ENCODE measurements at places on chromosomes 4 and X. TPM values are rescaled to one million over a fixed set of nuclear protein-coding genes. Genes with fewer than 3 reads are reported as not detected.

MTTP gene
- not detected for total RNA-seq

DGKK gene
- not detected for total RNA-seq

CCNA2 gene
- 0.25 TPM for total RNA-seq

RHOH gene
- total RNA-seq = 439 TPM

COL4A6 gene
- not detected for total RNA-seq
